Left ventricle myocardium superior (tissue), 1 donor: ENCODE measurements at places on chromosomes 11 and 22. TPM values are rescaled to one million over a fixed set of nuclear protein-coding genes. Genes with fewer than 3 reads are reported as not detected.
A peak's percentile ranks its signal among the peaks of the same experiment; 100 is the strongest.

GRCh38 chr11:93967258-93967657 lies 53.9 kb upstream of the HEPHL1 start:
- DNase-seq: no peak

GRCh38 chr11:9815486-9816136 lies 151.7 kb downstream of the SWAP70 start:
- no peak for DNase-seq

DNA sequence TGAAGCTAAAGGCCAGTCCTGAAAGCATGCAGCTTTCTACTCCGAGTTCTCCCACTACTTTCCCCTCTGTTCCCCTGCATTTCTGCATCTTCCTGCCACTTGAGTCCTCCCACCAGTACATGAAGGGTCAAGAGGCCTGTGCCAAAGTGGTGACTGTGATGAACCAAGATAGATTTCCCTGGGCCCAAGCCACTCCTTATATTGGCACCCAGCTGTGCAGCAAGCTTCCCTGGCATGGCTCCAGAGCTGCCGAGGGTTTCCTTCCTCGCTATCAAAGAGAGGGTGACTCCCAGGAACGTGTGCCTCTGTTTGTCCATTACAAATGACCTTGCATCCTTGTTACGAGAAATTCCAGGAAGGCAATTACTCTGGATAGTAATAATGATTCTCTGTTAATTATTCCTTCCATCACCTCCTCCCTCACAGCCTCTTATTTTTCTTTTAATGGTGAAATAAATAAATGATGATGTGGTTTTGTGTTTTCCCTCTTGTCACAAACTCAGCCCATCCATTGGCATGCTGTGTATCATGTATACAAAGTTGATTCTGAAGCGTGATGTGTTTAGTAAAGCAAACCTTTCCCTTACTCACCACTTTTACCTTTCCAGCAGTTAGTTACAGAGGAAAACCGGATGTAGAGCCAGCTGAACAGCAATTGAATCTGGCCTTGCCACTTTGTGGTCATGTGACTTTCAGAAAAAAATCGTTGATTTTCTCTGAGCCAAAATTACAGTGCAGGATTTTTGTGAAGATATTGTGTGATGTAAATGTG lies 8.3 kb downstream of the SRSF8 start:
- peak; percentile 82 for DNase-seq

DNA sequence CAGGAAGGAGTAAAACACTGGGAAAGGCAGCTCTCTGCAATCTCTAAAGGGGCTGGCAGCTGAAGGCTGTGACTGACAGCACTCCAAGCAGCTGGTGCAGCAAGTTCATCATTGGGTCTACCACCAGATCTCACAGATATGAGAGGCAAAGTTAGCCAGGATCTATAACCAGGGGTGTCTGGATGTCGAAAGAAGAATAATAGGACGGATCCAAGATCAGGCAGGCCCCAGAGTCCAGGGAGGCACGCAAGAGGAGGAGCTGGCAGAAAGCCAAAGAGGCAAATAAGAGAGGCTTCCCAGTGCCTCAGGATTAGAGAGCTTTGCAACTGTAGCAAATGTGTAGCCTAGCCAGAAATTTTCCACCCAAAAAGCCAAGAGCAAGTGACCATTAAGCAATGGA lies 77.1 kb downstream of the RBMXL2 start:
- no peak for DNase-seq

GRCh38 chr11:114401311-114401710 lies 845 bp downstream of the RBM7 start:
- no peak for DNase-seq

DNA sequence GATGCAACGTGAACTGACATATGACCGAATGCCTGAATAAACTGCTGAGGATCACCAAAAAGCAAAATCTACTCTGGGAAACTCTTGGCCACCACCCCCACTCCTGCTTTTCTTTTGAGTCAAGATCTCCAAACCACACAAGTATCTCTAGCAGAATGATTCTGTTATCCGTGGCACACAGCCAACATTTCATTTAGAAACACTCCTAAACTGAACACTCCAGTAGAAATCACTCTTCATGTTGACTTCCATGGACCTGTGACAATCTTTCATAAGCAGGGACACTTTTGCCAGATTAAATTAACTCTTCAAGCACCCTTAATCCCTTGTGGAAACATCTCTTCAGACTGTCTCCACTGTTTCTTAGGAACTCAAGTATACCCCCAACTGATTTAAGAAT lies 44.4 kb downstream of the VSIG10L2 start:
- DNase-seq: no peak

- peak; percentile 15 for DNase-seq
These were observed 11.5 kb upstream of the YWHAH start for GRCh38 chr22:31932863-31933262.

DNA sequence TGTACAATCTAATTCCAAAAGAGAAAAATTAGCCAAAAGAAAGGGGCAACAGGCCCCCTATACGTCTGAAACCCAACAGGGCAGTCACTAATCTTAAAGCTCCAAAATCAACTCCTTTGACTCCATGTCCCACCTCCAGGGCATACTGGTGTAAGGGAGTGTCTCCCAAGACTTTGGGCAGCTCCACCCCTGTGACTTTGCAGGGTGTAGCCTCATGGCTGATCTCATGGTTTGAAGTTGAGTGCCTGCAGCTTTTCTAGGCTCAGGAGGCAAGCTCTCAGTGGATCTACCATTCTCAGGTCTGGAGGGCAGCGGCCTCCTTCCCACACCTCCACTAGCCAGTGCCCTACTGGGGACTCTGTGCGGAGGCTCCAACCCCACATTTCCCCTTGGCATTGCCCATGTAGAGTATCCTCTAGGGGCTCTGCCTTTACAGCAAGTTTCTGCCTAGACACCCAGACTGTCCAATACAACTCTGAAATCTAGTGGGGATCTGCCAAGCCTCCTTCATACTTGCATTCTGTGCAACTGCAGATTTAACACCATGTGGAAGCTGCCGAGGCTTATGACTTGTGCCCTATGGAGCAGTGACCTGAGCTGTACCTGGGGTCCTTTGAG lies 94.5 kb downstream of the TRIM29 start:
- DNase-seq: no peak

GRCh38 chr22:38724926-38725571 lies 19.3 kb downstream of the GTPBP1 start:
- no peak for DNase-seq

- DNase-seq: no peak
These were observed 13.6 kb downstream of the GATD1 start for GRCh38 chr11:763549-764321.

DNA sequence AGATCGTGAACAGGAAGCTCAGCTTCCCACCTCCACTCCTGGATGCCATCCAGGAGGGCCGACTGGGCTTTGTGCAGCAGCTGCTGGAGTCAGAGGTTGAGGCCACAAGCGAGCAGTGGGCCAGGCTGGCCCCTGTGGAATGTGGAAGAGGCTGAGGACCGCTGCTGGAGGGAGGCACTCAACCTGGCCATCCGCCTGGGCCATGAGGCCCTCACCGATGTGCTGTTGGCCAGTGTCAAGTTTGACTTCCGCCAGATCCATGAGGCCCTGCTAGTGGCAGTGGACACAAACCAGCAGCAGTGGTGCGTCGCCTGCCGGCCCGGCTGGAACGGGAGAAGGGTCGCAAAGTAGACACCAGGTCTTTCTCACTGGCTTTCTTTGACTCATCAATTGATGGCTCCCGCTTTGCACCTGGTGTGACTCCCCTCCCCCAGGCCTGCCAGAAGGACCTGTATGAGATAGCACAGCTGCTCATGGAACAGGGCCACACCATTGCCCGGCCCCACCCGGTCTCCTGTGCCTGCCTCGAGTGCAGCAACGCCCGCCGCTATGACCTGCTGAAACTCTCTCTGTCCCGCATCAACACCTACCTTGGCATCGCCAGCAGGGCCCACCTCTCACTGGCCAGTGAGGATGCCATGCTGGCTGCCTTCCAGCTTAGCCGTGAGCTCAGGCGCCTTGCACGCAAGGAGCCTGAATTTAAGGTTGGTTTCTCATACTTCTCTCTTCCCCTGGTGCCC lies 24.9 kb downstream of the ART5 start:
- no peak for DNase-seq

DNA sequence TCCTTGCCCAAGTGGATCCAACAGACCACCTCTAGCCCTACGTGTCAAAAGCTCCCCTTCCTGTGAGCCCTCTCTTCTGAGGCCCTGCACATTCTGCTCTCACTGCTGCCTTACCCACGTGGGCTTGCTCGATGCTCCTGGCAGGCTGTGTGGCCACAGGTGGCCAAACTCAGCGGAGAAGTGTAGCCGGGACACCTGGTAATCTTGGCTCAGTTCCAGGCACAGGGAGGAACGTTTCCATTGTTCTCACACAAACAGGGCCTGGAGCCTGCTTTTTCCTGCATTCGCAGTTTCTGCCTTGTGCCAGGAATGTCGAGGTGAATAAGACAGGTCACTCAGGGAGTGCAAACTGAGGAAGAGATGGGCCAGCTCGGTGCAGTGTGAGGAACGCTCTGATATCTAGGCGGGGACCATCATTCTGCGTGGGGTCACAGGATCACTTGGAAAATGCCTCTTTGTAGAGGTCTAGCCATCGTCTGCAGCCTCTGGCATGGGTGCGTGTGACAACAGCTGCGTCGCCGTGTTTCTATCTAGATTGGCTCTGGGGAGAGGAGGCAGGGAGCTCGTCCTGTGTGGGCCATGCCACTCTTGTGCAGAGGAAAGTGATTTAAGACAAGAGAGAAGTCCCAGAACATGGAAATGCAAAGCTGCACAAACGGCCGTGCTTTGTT lies 127.6 kb upstream of the PARVA start:
- DNase-seq: no peak

- no peak for DNase-seq
These were observed 106.2 kb downstream of the LRRC32 start for GRCh38 chr11:76564364-76564763.

GRCh38 chr22:36548606-36549005 lies 19.6 kb upstream of the EIF3D start:
- DNase-seq: peak; percentile 53

DNA sequence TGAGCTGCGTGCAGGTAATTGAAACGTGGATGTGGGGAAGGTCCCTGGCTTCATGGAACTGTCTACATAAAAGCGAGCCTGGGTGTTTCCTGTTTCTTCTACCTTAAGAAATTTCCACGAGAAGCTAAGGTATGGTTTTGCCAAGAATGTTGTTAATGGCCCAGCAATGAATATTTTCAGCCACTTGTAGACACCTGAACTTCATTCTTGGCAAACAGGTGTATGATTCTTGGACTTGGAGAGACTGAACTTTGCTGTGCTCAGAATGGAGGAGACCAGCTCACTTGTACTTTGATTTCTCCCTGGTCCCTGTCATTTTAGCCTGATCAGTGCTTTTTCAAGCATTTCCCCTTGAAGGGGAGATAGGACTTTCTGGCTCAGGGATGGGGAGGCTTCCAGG lies 20.8 kb downstream of the LRP5 start:
- no peak for DNase-seq

- DNase-seq: no peak
These were observed 304.8 kb upstream of the DDI1 start for GRCh38 chr11:103731670-103732069.

DNA sequence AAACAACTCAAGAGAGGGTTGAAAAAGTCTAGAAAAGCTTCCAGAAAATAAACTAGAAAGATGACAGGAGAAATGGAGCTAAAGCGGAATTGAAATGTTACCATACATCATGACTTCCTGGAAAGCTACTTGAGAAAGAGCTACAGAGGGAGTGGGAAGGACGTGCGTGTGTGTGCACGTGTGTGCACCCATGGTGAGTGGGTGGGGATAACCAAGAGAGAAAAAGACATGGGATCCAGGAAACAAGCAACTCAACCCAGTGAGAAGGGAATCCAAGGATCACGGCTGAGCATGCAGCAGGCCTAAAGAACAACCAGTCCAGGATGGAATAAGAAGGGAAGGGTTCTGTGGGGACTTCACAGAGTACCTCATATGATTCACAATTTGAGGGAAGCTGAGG lies 21.6 kb downstream of the APOL1 start:
- DNase-seq: no peak

GRCh38 chr11:90587896-90588295 lies 365.0 kb upstream of the CHORDC1 start:
- no peak for DNase-seq

DNA sequence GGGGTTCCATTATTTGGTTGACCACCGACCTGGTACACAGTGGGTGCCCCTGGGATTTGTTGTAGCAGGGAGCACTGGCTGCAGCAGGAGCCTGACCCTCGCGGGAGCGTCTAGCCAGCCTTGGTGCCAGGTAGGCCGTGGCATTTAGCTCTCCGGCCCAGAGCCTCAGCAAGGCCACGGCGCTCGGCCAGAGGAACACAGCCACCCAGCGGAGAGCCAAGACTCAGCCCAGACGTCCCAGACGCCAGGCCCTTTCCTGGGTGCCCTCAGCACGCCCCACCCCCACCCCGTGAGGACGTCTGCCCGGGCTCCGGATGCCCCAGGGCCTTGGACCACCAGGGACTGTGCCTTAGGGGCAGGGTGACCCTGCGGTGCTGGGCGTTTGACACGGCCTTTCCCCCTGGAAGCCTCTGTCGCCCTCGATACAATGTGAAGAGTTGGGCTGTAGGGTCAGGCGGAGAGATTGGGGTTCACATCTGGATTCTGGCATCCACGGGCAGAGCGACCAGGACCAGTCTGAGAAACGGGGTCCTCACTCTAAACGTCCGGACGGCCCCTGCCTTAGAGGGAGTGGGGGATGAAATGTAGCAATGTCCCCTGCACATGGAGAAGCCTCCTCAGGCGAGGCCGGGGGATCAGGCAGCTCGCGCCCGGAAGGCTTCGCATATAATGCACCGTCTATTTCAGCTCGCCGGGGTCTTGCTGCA lies 99.2 kb upstream of the FGF3 start:
- peak; percentile 72 for DNase-seq

DNA sequence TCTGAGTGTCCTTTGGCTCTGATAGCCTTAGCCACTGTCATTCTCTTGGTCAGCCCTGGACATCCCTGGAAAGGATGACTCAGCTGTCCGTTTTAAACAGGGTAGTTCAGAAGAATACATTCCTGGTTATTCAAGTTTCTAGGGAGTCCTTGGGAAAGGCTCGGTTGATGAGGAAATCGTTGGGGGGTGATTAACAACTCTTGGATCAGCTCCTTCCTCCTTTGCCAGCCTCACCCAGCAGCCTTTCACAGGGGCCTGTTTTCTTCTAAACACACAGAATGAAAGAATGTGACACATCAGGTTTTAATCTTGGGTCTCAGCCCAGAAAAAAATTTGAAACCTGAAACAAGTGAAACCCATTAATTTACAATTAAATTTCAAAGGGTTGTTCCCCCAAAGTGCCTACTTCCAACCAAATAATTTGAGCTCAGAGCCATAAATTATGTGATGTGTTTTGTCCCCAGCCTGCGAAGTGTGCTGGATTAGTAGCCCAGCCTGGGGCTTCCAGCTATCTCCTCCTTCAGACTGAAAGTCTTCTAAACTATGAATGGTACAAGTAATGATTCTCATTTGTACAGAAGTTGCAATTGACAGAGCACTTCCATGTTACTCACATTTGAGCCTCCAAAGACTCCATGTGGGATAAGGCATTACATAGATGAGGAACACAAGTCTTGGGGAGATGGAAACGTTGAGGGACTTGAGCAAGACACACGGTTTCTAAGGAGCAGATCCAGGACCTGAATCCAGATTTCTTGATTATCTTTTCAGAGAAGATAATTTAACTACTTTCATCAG lies 19.3 kb upstream of the MRGPRX2 start:
- DNase-seq: no peak

The CCDC73 gene
- not detected for total RNA-seq

The MAPK8IP2 gene
- total RNA-seq: 0.57 TPM

The CLDN5 gene
- 25.5 TPM for total RNA-seq

The EML3 gene
- 12.9 TPM for total RNA-seq

The MMP10 gene
- not detected for total RNA-seq

The PRDM11 gene
- 16.9 TPM for total RNA-seq

The MGAT3 gene
- 6.3 TPM for total RNA-seq

The SCUBE2 gene
- 0.89 TPM for total RNA-seq

The CHADL gene
- 25.4 TPM for total RNA-seq
